CD8-positive, alpha-beta memory T cell (primary cell): ENCODE measurements at places on chromosomes 3 and 15. TPM values are rescaled to one million over a fixed set of nuclear protein-coding genes. Genes with fewer than 3 reads are reported as not detected.

- H3K4me3 ChIP-seq = no peak overlapping the region
- no peaks in the 10 kb centered on the region for H3K36me3 ChIP-seq
- DNase-seq = no peak
- no peak overlapping the region for H3K27ac ChIP-seq
- no peaks in the 10 kb centered on the region for H3K27me3 ChIP-seq
Measured at GRCh38 chr3:72244396-72244795, 459.4 kb upstream of the PROK2 start.

Gene CEMIP
- not detected for total RNA-seq

GRCh38 chr3:151283387-151283786 is 5.0 kb upstream of the P2RY14 start:
- no peaks in the 10 kb centered on the region for H3K27me3 ChIP-seq
- DNase-seq = no peak
- H3K36me3 ChIP-seq = no peaks in the 10 kb centered on the region

DNA sequence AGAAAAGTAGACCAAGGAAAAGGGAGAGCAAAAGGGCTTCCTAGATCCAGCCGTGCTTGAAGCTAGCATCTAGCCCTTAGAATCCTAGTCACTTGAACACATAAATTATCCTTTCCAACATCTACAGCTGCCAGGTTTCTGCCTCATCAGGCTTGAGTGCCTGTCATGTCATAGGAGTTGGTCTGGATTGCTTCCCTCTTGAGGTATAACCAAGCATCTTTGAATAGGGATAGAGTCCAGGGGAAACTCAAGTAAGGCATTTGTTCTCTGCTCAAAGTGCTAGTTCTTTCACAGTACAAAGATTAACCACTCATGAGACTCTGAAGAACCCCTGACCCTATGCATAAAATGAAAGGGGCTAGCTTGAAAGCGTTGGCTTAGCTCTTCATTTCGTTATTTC is 72.3 kb downstream of the SLCO3A1 start:
- H3K27ac ChIP-seq = no peak overlapping the region
- H3K4me1 ChIP-seq = peaks cover 20% of the 10 kb centered on the region
- no peaks in the 10 kb centered on the region for H3K27me3 ChIP-seq
- H3K4me3 ChIP-seq = no peak overlapping the region
- no peak for DNase-seq

Gene GOLGA6D
- total RNA-seq = not detected

Gene CHRNA7
- total RNA-seq = not detected

DNA sequence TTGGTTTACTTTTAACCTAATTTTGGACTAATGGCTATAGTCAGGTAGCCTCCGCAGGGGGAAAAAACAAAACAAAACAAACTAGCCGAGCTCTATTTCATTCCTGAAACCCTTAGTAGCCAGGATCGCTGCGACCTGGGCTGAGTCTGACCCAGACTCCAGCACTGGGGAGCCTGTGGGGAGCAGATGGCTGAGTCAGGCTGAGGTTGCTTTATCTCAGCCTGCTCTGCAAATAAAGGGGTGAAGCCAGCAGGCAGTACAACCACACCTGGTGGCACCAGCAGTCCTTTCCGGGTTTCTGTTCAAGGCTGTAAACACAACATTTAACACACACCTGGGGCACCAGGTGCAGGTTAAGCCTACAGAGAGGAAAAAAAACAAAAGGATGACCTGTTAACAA is 27.3 kb downstream of the ABHD2 start:
- H3K36me3 ChIP-seq = peaks cover 21% of the 10 kb centered on the region
- no peaks in the 10 kb centered on the region for H3K27me3 ChIP-seq
- no peak for DNase-seq
- no peak overlapping the region for H3K4me3 ChIP-seq
- peaks cover 7% of the 10 kb centered on the region for H3K4me1 ChIP-seq
- H3K27ac ChIP-seq = no peak overlapping the region

- H3K27ac ChIP-seq = no peak overlapping the region
- peaks cover 10% of the 10 kb centered on the region for H3K4me1 ChIP-seq
- no peaks in the 10 kb centered on the region for H3K36me3 ChIP-seq
- H3K27me3 ChIP-seq = peaks cover 49% of the 10 kb centered on the region
Measured at GRCh38 chr3:181703601-181704420, 7.9 kb upstream of the SOX2 start.

DNA sequence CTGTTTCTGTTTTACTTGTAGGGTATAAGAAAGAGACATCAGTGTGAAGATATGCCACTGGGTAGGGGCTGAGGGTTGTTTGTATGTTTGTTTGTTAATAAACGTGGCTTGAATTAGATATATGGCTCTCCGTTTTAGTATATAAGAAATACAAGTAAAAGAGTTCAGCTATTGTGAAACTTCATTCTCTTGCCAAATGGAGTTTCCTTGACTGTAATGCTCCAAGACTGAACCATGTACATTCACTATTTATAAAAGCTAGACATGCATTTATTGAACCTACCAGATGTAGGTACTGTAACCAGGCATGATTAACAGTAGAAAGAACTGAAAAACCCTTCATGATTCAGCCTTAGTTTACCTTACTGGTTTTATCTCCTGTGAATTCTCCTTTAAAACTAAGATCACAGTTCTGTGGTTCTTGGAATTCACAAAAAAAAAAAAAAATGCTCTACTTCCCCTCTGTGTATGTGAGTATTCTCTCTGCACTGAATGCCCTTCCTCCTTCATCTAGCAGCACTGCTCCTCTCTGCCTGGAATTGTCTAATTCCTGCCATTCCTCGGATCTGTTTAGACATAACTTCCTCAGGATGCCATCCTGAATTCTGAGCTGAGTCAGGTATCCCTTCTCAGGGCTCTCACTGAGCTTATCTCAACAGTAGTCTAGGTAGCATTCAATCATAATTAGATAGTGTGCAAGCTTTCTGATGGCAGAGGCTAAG is 504.4 kb downstream of the FHIT start:
- no peaks in the 10 kb centered on the region for H3K27me3 ChIP-seq
- H3K4me3 ChIP-seq = no peak overlapping the region
- DNase-seq = no peak
- no peak overlapping the region for H3K27ac ChIP-seq

- H3K36me3 ChIP-seq = no peaks in the 10 kb centered on the region
- DNase-seq = no peak
- no peak overlapping the region for H3K4me3 ChIP-seq
- no peak overlapping the region for H3K27ac ChIP-seq
Measured at GRCh38 chr15:67900621-67901147, 60.8 kb upstream of the RNU6-1 start.

GRCh38 chr3:106399761-106400160 is 530.9 kb upstream of the CBLB start:
- H3K4me1 ChIP-seq = no peaks in the 10 kb centered on the region
- no peaks in the 10 kb centered on the region for H3K36me3 ChIP-seq
- H3K27me3 ChIP-seq = no peaks in the 10 kb centered on the region
- no peak for DNase-seq
- no peak overlapping the region for H3K4me3 ChIP-seq
- no peak overlapping the region for H3K27ac ChIP-seq

DNA sequence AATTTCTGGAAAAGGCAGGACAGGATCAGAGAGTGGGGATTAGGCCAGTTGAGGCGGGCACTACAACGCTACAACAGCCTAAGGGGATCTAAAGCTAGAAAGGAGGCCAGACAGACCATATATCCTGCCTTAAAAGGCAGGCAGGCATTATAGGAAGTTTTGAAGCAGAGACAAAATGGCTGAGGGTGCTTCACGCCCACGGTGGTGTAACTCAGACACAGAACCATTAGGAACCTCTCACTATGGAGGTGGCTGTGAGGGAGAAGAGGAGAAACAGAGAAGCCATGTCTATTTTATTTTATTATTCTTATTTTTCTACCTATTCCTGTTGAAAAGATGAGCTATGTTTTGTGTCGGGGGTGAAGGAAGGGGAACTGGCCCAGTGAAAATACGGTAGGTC is 2.1 kb upstream of the USP4 start:
- no peaks in the 10 kb centered on the region for H3K36me3 ChIP-seq
- H3K27ac ChIP-seq = no peak overlapping the region
- DNase-seq = no peak
- H3K27me3 ChIP-seq = no peaks in the 10 kb centered on the region
- peaks cover 40% of the 10 kb centered on the region for H3K4me1 ChIP-seq

Gene GNL3
- total RNA-seq = 233 TPM

- H3K4me1 ChIP-seq = no peaks in the 10 kb centered on the region
- no peaks in the 10 kb centered on the region for H3K27me3 ChIP-seq
- no peak overlapping the region for H3K4me3 ChIP-seq
Measured at GRCh38 chr15:86316216-86316615, 236.5 kb downstream of the AGBL1 start.

DNA sequence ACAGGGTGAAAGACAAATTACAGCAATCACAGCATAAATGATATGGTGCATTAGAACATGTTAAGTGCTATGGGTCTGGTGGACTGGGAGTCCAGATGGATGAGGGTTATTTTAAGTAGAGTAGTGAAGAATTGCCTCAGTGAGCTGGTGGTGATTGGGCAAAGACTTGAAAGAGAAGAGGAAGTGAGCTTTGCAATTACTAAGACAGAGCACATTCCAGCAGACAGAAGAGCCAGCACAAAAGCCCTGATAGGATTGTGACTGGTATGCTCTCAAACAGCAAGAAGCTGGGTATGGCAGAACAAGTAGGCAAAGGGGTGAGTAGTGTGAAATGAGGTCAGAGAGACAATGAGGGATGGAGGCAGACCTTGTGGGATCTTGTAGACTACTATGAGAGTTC is 2.1 kb upstream of the ACKR4 start:
- no peak overlapping the region for H3K27ac ChIP-seq
- no peaks in the 10 kb centered on the region for H3K4me1 ChIP-seq
- no peaks in the 10 kb centered on the region for H3K27me3 ChIP-seq
- no peak for DNase-seq
- H3K36me3 ChIP-seq = peaks cover 4% of the 10 kb centered on the region

GRCh38 chr15:47959617-47960413 is 161.0 kb upstream of the SLC24A5 start:
- DNase-seq = no peak
- no peak overlapping the region for H3K4me3 ChIP-seq
- no peak overlapping the region for H3K27ac ChIP-seq
- no peaks in the 10 kb centered on the region for H3K4me1 ChIP-seq
- H3K27me3 ChIP-seq = no peaks in the 10 kb centered on the region
- no peaks in the 10 kb centered on the region for H3K36me3 ChIP-seq

DNA sequence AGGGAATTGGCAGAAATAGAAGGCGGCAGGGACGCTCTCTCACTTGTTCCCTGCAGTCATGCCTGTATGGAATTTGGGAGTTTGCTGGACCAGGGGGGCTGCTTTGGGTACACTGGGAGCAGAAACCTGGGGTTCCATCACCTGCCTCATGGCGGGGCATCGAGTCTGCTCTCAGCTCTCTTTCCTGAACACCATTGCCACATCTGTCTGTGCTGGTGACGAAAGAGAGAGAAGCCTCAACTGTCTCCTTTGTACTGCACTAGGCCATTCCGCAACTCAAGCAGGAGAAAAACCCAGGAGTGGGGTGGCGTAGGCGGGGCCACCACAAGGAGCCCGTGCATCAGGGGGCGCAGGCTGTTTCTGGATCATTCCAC is 14.0 kb downstream of the TMEM158 start:
- H3K36me3 ChIP-seq = no peaks in the 10 kb centered on the region
- no peak for DNase-seq
- H3K4me3 ChIP-seq = no peak overlapping the region
- peaks cover 12% of the 10 kb centered on the region for H3K4me1 ChIP-seq

- no peaks in the 10 kb centered on the region for H3K4me1 ChIP-seq
- H3K36me3 ChIP-seq = no peaks in the 10 kb centered on the region
- no peak overlapping the region for H3K4me3 ChIP-seq
- H3K27ac ChIP-seq = no peak overlapping the region
Measured at GRCh38 chr15:29131840-29132420, 137.7 kb downstream of the NSMCE3 start.

Gene KNL1
- total RNA-seq = 19.5 TPM

Gene ANKRD63
- total RNA-seq = not detected

- H3K4me1 ChIP-seq = no peaks in the 10 kb centered on the region
- H3K27me3 ChIP-seq = no peaks in the 10 kb centered on the region
- no peak for DNase-seq
- H3K36me3 ChIP-seq = no peaks in the 10 kb centered on the region
- no peak overlapping the region for H3K27ac ChIP-seq
Measured at GRCh38 chr3:152818027-152818426, 16.9 kb upstream of the P2RY1 start.

GRCh38 chr15:43771816-43772215 is 5.0 kb downstream of the ELL3 start:
- peaks cover 32% of the 10 kb centered on the region for H3K36me3 ChIP-seq
- DNase-seq = no peak
- H3K27me3 ChIP-seq = no peaks in the 10 kb centered on the region
- H3K4me1 ChIP-seq = peaks cover 6% of the 10 kb centered on the region
- H3K4me3 ChIP-seq = no peak overlapping the region
- H3K27ac ChIP-seq = no peak overlapping the region

DNA sequence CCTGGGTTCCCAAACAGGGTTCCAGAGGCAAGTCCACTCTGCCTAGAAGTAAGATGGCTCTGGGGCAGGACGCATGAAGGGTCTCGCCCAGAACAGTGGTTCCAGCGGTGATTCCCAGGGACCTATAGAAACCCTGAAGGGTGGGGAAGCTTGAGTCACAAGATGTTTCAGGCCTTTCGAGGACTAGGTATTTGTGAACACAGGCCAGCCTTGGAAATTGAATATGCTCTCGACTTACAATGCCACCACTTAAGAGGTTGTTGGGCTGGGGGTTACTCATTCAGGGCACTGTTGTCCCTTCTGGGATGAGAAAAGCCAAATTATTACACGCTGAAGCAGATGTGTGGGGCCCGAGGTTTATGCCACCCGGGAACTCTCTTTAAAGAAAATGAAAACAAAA is 152.0 kb downstream of the TJP1 start:
- no peak overlapping the region for H3K27ac ChIP-seq
- H3K4me3 ChIP-seq = no peak overlapping the region
- H3K4me1 ChIP-seq = no peaks in the 10 kb centered on the region
- DNase-seq = no peak
- no peaks in the 10 kb centered on the region for H3K36me3 ChIP-seq

DNA sequence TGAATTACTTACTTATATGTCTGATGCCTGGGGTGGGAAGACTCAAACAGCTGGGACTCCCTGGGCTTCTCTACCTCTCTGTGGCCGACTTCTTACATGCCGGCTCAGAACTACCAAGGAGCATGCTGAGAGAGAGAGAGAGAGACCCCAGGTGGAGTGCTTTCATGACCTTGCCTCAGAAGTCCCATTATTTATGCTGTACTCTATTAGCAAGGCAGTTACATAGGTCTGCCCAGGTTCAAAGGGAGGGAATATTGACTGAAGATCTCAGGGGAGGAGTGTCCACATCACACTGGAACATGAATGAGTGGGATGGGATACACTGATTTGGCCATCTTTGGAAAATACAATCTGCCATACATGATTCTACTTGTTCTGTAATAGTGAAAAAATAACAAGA is 16.2 kb downstream of the CCDC32 start:
- peaks cover 17% of the 10 kb centered on the region for H3K36me3 ChIP-seq
- H3K27ac ChIP-seq = no peak overlapping the region
- H3K4me1 ChIP-seq = no peaks in the 10 kb centered on the region
- H3K4me3 ChIP-seq = no peak overlapping the region
- no peak for DNase-seq
- no peaks in the 10 kb centered on the region for H3K27me3 ChIP-seq

Gene PLXND1
- 12.1 TPM for total RNA-seq

- H3K27me3 ChIP-seq = no peaks in the 10 kb centered on the region
- H3K36me3 ChIP-seq = no peaks in the 10 kb centered on the region
- no peak overlapping the region for H3K4me3 ChIP-seq
- DNase-seq = no peak
Measured at GRCh38 chr3:117278424-117279190, 569.0 kb downstream of the TUSC7 start.
